ENCODE measurements at places on chromosomes 11 and 22.

DNA sequence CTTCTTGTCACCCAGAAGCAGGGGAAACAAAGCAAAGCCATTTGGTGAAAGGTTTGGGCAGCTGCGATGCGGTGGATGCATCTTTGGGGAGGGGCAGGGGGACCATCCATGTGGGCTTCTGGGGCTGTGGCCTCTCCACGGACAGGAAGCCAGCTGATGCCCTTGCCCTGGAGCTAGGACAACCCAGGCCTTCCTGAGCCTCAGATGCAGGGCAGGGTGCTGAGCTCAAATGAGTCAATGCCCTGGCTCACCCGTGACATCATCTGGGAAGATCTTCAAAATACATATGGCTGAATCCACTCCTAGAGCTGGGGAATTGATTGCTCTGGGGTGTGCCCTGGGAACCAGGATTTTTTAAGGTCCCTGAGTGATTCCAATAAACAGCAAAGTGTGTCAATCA lies 1418.2 kb downstream of the TBC1D22A start:
- no peak for DNase-seq

DNA sequence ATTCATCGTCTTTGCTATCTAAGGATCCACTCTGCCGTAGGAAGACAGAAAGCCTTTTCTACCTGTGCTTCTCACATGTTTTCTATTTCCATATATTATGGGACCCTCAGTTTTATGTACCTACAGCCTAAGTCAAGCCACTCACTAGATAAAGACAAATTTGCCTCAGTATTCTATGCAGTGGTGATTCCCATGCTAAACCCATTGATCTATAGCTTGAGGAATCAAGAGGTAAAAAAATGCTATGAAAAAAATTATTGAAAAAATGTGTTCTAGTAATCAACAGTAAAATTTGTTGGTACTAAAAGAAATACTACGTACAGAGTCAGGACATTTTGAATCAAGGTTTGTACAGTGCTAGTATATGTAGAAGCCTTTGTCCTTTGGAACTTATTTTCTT lies 18.1 kb upstream of the OR5AL1 start:
- no peak for DNase-seq

DNA sequence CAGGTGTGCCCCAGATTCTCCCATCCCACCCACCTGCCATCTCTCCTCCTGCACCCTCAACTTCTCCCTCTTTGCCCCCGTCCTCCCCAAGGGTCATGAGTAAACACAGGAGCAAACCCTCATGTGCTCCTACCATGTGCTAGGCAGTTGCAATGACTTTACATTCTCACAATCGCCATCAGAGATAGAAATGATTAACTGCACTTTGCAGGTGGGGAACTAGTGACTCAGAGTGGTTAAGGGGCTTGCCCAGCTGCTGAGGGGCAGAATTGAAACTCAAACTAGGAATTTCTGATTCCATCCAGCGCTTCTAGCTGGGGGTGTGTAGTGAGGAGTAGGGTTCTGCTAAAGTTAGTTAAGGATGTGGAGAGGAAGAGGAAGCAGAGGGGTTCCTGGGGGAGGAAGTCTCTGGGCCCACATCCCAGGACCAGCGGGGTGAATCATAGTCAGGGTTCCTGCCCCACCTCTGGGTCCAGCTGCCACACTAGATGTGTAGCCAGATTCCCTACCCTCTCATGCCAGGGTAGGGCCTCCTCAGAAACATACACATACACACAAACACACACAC lies 16.0 kb upstream of the PRG2 start:
- peak; percentile 25 for DNase-seq

- no peak for DNase-seq
Observed at GRCh38 chr11:21195995-21196394, 526.6 kb downstream of the NELL1 start.

Measured in activated T-helper 9 cell treated with anti-CD3 and anti-CD28 coated beads, Interleukin-2, amount 50 U/mL, for 16 hours (primary cell).